Cerebellar nuclear complex (tissue), 1 donor: ENCODE measurements at places on chromosomes 16 and 17.

DNA sequence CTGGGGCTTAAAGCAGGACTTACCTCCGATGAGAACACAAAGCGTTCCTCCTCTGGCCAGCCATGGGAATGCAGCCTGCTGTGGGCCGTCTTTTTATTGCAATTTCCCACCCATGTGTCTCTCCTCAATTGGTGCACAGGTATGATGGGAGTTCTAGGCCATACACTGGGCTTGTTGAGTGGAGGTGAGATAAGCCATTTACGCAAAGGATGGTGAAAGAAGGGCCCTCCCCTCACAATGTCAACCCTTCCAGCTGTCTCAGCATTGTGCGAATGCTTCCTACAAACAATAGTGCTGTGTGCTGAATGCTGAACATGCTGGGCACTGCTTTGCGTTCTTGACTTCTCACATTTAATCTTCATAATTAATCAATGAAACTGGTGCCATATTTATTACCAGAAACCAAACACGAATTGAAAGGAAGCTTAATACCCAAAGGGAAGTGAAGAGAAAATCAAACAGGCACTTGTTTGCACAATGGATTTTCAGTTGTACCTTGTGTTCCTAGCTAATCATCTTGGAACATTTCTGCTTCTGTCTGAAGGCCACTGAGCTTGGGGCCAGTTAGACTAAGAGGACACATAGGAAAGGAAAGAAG lies at the start of gene GP2:
TSS of gene GP2 (minus strand) at position 70 of the 598 bp plus-strand sequence. CDS start 1,082 bp downstream, outside the sequence.
- no peak for DNase-seq

DNA sequence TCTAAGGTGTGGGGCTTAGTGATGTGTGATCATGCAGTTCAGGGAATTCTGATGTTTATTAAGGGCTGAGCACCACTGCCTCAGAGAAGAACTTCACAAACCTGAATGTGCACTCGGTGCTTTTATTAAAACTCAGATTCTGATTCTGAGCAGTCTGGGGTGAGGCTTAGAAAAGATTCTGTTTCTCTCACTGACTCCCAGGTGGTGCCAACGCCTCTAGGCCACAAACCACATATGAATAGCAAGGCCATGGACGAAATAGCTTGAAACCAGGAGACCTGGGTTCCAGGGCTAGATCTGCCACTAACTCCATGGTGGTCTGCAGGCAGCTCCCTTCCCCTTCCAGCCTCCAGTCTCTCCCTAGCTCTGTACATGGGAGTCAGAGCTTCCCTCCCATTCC lies 169.1 kb downstream of the HS3ST3B1 start:
- DNase-seq = no peak

DNA sequence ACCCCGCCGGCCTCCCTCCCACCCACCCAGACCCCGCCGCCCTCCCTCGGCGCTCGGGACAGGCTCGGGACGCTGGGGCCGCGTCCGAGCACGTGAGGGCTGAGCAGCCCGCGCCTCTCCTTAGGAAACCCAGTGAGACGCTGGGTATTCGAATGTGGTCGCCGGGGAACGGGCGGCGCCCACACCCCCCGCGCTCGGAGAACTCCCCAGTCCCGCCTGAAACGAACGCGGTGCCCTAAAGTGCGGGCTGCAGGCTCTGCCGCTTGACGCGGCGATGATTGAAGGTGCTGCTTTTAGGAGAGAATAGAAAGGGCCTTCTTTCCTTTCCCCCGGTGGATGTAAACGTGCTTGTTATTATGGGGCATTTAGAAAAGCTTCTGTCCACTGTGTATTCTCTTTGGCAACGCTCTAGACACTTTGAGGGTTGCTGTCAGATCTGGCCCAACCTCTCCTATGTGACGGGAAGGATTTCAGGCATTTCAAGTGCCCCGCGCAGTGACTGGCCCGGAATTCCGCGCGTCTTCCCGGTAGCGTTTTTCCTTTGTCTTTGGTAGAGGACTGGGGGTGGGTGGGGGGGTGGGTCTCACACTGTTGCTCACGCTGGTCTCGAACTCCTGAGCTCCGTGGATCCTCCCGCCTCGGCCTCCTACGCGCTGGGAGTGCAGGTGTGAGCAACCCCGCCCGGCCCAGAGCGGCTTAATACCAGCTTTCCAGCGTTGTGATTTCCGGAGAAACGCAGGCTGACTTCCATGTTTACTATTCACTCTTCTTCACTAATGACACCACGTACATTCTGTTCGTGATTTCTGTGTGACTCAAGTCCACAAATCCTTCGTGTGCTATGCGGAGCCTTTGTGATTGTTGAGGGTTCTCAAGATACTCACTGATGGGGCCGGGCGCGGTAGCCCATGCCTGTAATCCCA lies 21.8 kb upstream of the FOXK2 start:
- no peak for DNase-seq

- DNase-seq = no peak
Measured at GRCh38 chr16:83900571-83900970, 1.7 kb downstream of the MLYCD start.

DNA sequence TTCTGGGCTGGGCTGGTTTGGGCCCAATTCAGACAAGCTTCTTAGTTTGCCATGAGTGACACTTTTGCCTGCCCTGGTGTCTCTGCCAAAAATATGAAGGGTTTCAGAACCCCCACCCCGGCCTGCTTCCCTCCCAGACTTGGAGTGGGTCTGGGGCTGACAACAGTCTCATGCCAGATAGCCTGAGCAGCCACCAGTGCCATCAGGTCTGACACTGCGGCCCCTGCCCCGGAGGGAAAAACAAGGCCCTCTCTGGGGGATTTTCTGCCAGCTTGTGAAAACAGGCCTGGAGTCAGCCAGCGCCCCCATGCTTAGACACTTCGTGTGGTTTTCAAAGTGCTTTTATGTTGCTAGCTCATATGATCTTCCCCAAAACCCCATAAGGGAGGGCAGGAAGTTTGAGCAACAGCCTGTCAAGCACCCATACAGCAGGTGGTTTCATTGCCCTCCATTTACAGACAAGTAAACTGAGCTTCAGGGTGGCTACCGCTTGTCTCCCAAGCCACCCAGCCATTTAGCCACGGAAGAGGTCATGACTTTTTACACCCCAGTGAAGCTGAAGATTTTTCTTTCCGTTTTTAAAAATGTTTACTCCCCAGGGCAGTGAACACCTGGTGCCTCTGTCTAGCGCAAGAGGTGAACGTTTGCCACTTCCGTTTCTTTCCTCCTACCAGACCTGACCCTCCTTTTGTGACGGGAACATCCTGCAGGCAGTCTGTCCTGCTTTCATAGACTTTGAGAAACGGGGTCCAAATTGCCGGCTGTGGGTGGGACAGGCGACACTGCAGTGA lies 300.6 kb downstream of the SEC14L1 start:
- DNase-seq = no peak

DNA sequence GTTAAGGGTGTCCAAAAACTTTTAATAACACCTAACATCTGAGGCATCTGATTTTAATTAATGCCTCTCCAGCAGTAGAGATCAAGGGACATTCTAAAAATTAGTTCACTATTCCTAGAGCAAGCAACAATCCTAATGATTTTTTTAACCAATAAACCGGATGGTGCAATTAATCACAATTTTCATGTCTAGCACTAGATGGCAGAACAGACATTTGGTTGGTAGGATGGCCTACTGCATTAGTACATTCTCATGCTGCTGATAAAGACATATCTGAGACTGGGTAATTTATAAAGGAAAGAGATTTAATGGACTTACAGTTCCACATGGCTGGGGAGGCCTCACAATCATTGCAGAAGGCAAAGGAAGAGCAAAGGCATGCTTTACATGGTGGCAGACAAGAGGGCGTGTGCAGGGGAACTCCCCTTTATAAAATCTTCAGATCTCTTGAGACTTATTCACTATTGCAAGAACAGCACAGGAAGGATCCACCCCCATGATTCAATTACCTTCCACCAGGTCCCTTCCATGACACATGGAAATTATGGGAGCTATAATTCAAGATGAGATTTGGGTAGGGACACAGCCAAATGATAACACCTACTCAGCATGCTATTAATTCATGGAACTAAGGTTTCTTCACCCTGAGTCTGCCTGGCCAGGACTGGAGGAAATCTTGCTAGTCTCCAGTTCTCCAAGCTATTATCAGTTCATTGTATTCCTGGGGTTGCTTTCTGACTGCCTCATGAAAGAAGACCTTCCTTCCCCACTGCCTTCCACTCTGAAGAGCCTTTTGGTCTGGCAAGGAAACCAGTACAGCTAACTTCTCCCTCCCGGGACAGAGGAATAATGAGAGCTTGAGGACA lies 24.8 kb downstream of the HS3ST3A1 start:
- no peak for DNase-seq

- DNase-seq = peak; percentile 73
Measured at GRCh38 chr17:75113798-75114551, 4.2 kb downstream of the ARMC7 start.

- no peak for DNase-seq
Measured at GRCh38 chr17:74368341-74369081, 1.2 kb downstream of the GPR142 start.

DNA sequence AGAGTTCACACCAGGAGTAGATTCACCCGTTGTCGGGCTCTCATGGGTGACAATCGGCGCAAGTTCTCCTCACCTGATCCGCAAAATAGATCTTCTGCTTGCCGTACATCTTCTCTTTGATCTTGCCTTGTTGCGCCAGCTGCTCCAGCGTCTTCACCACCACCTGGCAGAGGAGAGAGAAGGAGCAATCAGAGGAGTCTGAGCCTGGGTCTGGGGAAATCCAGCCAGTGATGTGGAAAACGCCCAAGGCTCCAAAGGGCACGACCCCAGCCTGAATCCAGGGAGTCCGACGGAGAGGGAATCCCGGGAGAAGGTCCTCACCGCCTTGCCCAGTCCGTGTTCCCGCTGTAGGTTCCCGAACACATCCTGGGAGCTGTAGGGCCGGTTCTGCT lies 393 bp downstream of the PSMC3IP start:
- DNase-seq = no peak

GRCh38 chr17:7982173-7982572 lies 20.2 kb upstream of the GUCY2D start:
- no peak for DNase-seq
